ENCODE measurements at places on chromosomes 2 and 18.

DNA sequence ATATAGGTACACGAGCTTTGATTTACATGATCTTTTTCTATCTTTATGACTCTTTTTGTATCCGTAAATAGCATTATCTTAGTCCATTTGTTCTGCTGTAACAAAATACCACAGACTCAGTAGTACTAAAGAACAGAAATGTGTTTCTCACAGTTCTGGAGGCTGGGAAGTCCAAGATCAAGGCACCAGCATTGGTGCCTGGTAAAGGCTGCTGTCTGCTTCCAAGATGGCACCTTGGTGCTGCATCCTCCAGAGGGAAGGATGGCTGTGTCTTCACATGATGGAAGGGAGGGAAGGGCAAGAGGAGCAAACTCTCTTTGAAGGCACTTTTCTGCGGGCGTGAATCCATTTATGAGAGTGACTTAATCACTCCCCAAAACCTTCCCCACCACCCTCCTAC is 36.0 kb downstream of the EIF5B start:
- H3K27me3 ChIP-seq, result no peaks in the 10 kb centered on the region
- H3K36me3 ChIP-seq, result peaks cover 53% of the 10 kb centered on the region
- no peaks in the 10 kb centered on the region for H3K4me1 ChIP-seq
- no peak overlapping the region for H3K4me3 ChIP-seq

DNA sequence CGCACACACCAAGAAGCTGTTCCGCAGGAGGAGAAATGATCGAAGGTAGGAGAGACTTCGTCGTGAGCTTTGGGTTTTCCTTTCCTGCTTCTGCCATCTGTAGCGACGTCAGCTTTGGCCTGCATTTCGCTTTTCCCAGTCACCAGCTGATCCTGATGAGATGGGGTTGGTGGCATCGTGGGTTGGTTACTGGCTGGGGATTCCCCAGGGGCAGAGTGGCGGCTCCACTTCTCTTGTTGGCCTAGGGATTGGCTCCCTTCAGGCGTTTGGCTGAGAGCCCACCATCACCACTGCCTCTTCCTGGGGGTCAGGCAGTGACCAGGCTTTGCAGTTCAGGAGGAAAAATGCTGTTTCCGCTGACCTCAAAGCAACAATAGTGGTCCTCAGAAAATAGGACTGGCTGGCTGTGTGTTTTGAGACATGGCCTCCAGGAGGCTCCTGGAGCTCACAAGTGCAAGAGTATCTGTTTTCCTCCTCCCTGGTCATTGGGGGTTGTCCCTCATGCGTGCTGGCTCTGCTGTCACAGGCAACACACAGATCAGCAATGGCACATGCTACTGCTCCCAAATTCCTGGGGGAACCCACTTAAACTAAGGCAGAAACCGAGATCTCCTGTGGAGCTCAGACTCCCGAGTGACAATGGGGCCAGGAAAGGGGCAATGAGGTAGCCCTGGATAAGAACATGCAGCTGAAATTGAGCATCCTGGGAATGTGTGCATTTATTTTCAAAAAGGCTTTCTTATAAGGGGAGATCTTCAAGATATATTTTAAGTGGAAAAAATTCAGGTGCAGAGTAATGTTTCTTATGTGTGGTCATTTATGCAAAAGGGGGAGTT is 173.0 kb downstream of the CTIF start:
- peaks cover 18% of the 10 kb centered on the region for H3K4me1 ChIP-seq
- H3K27me3 ChIP-seq, result no peaks in the 10 kb centered on the region
- H3K36me3 ChIP-seq, result peaks cover 2% of the 10 kb centered on the region
- DNase-seq, result peak; percentile 48

GRCh38 chr18:60984510-60984909 is 348.7 kb upstream of the CDH20 start:
- no peak overlapping the region for H3K4me3 ChIP-seq
- H3K27me3 ChIP-seq, result no peaks in the 10 kb centered on the region
- DNase-seq, result no peak
- no peak overlapping the region for H3K27ac ChIP-seq
- no peaks in the 10 kb centered on the region for H3K36me3 ChIP-seq

- no peak overlapping the region for H3K4me3 ChIP-seq
- H3K27ac ChIP-seq, result no peak overlapping the region
- H3K4me1 ChIP-seq, result no peaks in the 10 kb centered on the region
- H3K36me3 ChIP-seq, result no peaks in the 10 kb centered on the region
- DNase-seq, result no peak
Observed at GRCh38 chr2:54396798-54397197, 59.3 kb upstream of the SPTBN1 start.

DNA sequence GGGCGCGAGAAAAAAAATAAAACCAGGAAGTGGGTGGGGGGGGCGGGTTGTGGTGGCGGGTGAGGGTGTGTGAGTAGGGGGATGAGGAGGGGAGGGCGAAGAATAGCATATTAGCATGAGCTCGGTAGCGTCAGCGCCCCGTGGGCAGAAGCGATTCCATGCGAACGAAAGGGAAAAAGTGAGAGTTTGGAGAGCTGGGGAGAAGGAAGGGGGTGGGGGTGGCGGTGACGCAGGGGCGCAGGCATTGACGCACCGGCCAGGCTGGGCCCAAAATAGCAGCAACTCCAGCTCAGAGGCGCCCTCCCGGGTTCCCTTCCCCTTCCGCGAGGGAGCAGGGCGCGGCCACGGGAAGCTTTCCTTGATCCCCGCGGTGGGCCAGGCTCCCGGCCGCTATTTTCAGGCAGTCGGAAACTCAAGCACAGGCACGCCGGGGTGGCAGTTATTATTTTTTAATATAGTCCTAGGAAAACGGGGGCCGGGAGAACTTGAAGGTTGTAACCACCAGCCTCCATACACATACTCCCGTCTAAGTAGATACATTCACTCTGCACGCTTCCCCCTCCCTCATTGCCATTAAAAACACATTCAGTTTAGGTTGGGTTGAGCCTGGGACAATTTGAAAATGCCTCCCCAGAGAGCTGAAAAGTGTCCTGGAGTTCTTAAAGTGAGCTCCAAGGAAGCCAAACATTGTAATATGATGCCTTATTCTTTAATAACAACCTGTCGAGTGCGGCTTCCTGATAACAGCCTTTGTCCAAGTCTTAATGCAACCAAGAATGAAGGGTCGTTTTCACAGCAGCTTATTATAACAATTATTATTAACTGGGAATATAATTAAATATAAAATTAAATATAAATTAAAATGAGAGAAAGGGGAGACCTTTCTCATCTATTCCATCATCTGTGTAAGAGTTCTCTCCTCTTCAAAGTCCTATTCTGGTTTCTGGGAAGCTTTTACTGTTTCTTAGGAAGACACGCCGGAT is 2.3 kb upstream of the NR4A2 start:
- DNase-seq, result peak; percentile 76
- H3K4me3 ChIP-seq, result peak overlapping the region; percentile 83
- H3K4me1 ChIP-seq, result peaks cover 19% of the 10 kb centered on the region
- peaks cover 35% of the 10 kb centered on the region for H3K27me3 ChIP-seq

DNA sequence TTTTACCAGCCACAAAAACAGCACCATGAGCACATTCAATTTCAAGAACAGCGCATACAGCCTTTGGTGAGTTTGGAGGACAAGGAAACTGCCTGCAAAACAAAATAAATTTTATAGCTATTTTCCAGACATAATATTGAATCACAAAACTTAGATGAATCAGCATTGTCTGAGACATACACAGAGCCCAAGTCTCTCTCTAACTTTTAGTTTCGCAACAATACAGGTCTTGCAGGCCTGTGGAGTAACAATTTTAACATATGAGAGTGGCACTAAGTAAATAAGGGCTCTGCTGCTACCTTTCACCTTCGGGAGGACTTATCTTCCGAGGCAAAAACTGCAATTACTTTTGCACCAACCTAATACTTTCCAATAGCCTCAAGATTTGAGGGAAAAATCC is 56.1 kb upstream of the PEX13 start:
- DNase-seq, result no peak
- H3K27me3 ChIP-seq, result no peaks in the 10 kb centered on the region
- no peak overlapping the region for H3K27ac ChIP-seq
- peaks cover 6% of the 10 kb centered on the region for H3K4me1 ChIP-seq

DNA sequence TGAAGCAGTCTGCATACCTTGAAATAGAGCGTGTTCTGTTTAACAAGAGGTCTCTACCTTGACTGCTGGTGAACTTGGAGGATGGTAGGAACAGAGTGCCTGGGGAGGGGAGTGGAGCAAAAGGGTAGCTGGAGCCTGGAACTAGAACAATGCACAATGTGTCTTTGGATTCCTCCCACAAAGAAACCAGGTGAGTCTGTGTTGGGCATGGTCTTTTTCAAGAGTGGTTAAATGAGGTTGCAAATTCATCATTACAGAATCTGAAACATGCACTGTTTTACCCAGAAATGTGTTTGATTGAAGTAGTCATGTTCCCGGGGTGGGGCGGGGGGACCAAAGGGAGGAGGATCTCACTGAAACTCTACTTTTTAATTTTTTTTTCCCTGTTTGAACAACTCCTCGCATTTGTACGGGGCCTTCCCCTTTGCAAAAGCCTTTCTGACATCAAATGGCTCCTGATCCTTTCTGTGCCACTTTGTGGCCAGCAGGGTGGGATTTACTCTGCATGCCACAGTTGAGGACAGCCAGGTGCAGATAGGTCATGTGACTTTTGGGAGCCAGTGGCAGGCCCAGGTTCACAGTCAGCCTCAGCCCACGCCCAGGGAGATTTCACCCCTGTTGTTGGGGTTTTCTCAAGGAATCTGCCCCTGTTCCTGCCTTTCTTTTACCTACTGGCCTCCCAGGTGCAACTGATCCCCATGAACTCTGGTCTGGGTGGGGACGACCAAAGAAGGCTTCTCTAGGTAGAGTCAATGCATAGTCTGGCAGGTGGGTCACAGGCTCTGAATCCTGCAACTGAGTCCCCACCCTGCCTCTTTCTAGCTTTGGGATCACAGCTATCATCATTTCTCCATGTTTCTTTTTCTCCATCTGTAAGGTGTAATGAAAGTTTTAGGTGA is 28.2 kb downstream of the MYCN start:
- H3K27ac ChIP-seq, result no peak overlapping the region
- DNase-seq, result no peak
- no peaks in the 10 kb centered on the region for H3K4me1 ChIP-seq
- no peaks in the 10 kb centered on the region for H3K36me3 ChIP-seq
- H3K27me3 ChIP-seq, result no peaks in the 10 kb centered on the region

DNA sequence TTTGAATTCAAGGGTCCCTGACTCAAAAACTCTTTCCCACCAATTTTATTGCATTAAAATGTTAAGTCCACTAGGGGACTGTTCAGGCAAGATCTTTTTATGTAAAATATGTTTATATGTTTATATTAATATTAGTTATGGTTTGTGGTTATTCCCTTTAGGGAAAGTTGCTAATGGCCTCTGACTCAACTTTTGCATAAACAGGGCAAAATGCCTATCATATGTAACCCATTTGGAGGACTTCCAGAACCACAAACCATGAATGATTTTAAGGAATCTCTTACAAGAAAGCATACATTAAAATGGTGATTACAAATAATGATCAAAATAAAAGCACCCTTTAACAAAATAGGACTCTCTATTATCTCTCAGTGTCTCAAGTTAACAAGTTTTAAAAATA is 1484.5 kb upstream of the ZEB2 start:
- DNase-seq, result no peak
- H3K27ac ChIP-seq, result no peak overlapping the region
- H3K27me3 ChIP-seq, result no peaks in the 10 kb centered on the region
- H3K4me3 ChIP-seq, result no peak overlapping the region
- H3K4me1 ChIP-seq, result no peaks in the 10 kb centered on the region
- H3K36me3 ChIP-seq, result no peaks in the 10 kb centered on the region

GRCh38 chr2:237577458-237577857 is 11.1 kb downstream of the PRLH start:
- H3K36me3 ChIP-seq, result peaks cover 43% of the 10 kb centered on the region
- H3K27ac ChIP-seq, result no peak overlapping the region
- H3K27me3 ChIP-seq, result no peaks in the 10 kb centered on the region
- DNase-seq, result no peak

- no peak overlapping the region for H3K27ac ChIP-seq
- peaks cover 9% of the 10 kb centered on the region for H3K4me1 ChIP-seq
- DNase-seq, result no peak
- no peaks in the 10 kb centered on the region for H3K36me3 ChIP-seq
Observed at GRCh38 chr2:64260093-64260803, 116.0 kb upstream of the PELI1 start.

- no peaks in the 10 kb centered on the region for H3K27me3 ChIP-seq
- peaks cover 8% of the 10 kb centered on the region for H3K4me1 ChIP-seq
- H3K27ac ChIP-seq, result no peak overlapping the region
- no peak for DNase-seq
Observed at GRCh38 chr2:43303889-43304288, 77.5 kb upstream of the ZFP36L2 start.

GRCh38 chr18:13473751-13474150 is 252.6 kb downstream of the FAM210A start:
- no peaks in the 10 kb centered on the region for H3K27me3 ChIP-seq
- H3K36me3 ChIP-seq, result no peaks in the 10 kb centered on the region
- H3K4me1 ChIP-seq, result no peaks in the 10 kb centered on the region
- no peak for DNase-seq
- no peak overlapping the region for H3K27ac ChIP-seq
- no peak overlapping the region for H3K4me3 ChIP-seq

GRCh38 chr2:74593826-74594772 is 39.6 kb downstream of the DOK1 start:
- no peaks in the 10 kb centered on the region for H3K36me3 ChIP-seq
- peaks cover 12% of the 10 kb centered on the region for H3K27me3 ChIP-seq
- H3K27ac ChIP-seq, result no peak overlapping the region
- no peak overlapping the region for H3K4me3 ChIP-seq
- no peaks in the 10 kb centered on the region for H3K4me1 ChIP-seq

GRCh38 chr18:12076424-12077140 is 17.1 kb upstream of the ANKRD62 start:
- DNase-seq, result no peak
- H3K36me3 ChIP-seq, result no peaks in the 10 kb centered on the region
- H3K27ac ChIP-seq, result no peak overlapping the region

DNA sequence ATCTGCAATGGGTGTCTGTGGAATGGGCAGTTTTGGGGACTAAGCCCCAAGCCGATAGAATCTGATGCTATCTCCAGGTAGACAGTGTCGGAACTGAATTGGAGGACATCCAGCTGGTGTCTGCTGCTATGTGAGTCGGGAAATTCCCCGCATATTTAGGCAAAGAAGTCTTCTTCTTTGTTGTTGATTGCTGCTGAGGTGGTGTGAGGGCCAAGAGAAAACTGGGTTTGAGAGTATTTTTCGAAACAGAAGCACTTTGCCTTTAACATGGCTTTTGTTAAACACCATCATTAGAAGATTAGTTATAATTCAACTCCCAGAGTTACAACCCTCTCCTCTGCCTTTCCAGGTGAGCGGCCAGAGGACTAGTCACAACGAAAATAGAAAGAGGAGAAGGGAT is 49.4 kb upstream of the ACTR3 start:
- no peaks in the 10 kb centered on the region for H3K36me3 ChIP-seq
- no peak overlapping the region for H3K4me3 ChIP-seq
- peaks cover 4% of the 10 kb centered on the region for H3K4me1 ChIP-seq

DNA sequence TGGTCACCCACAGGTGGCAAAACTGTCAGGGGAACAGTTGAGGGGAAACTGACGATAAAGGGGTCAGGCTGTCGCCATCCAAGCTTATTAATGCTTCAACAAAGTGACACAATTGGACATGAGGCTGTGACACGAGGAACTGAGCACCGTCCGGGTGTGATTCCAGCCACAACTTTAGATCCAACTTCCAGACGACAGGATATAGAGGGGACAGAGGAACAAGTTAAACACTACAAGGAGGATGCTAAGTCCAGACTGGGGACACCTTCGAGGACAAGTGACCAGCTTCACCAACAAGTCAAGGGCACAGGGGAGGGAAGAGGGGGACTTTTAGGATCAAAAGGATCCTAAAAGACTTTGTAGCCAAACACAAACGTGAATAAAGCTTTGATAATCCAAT is 23.8 kb downstream of the BOK start:
- H3K4me1 ChIP-seq, result no peaks in the 10 kb centered on the region
- H3K27ac ChIP-seq, result no peak overlapping the region
- H3K36me3 ChIP-seq, result peaks cover 47% of the 10 kb centered on the region
- no peak for DNase-seq

- H3K36me3 ChIP-seq, result no peaks in the 10 kb centered on the region
- H3K27me3 ChIP-seq, result peaks cover 27% of the 10 kb centered on the region
- H3K27ac ChIP-seq, result no peak overlapping the region
- no peak overlapping the region for H3K4me3 ChIP-seq
- peaks cover 4% of the 10 kb centered on the region for H3K4me1 ChIP-seq
Observed at GRCh38 chr2:55918856-55919255, 4.7 kb downstream of the EFEMP1 start.

All from large intestine (tissue), 12 donors.